RPMI7951 (cell line): ENCODE measurements at places on chromosomes 5 and 9.

DNA sequence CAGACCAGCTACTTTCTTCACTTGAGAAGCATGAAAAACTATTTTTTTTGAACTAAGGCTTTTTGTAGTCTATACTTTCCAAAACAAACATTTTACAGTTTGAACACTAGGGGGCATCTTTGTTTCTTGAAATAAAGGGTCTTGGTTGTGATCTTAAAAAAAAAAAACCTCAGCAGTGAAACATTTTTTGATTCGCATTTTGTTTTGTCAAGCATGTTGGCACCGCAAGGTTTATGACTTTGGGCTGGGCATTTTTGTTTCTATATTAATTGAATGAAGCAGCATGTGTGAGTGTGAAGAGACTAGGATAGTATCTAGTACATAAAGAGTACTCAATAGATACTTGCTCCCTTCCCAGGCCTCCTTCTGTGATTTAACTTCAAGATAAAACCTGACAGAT, 31.6 kb upstream of the ACOT12 start:
- peak; percentile 41 for DNase-seq

DNA sequence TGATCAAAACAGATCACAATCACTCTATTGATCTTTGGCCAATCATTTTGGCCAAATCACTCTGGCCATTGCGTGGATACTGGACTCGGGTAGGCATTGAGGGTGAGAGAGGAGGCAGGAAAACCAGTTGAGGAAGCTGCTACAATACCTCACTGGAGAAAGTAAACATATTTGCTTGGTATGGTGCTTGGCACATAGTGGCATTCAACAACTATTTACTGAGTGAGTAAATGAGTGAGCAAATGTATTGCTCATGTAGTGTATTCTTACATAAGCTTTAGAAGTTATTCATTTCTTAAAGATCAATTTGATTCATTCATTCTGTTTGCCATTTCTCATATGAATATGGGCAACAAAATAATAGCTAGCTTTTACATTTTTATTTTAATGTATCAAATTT, 4.0 kb upstream of the DEPDC1B start:
- no peak for DNase-seq

DNA sequence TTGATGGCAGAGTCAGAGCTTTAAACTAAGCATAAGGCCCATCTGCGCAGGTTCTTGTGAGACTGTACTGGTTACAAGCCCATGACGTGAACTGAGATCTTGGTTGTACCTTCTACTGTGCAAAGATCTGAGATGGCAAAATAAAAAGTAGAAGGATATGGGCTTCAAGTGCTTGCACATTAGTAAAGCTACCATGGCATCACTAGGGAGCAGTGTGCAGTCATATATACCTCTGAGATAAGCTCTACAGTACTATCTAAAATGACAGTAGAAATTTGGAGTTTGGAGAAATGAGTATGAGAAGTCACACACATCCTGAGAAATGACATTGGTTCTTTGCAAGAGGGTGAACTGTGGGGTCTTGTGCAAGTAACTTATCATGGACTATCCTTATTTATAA, 408.2 kb upstream of the PRR16 start:
- peak; percentile 40 for DNase-seq

DNA sequence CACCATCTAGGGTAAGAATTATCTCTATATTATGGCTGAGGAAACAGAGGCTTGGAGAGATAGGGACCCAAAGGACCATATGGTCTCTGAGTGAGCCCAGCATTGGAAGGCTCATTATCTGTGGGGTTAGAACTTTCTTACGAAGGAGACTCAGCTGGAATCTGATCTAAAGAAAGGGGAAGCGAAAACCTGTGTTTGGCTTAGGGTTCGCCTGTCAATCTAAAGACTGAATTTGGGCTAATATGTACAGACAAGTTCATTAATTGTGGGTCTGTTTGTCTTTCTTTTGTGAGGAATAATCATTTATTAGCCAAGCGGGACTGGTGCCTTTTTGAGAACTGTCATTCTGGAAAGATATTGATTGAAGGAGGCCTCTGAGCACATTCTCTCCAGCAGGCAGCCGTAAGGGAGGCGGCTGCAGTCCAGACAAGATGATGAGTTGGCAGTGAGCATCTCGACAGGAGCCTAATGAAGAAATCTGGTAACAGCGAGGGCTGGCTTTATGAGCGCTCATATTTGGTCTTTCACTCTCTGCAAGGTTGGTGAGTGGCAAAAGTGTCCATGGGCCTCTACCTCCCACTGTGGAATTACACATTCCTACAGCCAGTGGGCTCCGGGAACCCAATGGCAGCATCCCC, 104.2 kb upstream of the GPR151 start:
- no peak for DNase-seq
